ENCODE measurements at places on chromosomes 2 and 18. TPM values are rescaled to one million over a fixed set of nuclear protein-coding genes. Genes with fewer than 3 reads are reported as not detected.

The SAG gene
- total RNA-seq = not detected

The RPL31 gene
- total RNA-seq = 1,473 TPM

The HTR2B gene
- 269 TPM for total RNA-seq

The ITPRID2 gene
- 174 TPM for total RNA-seq
